Posterior cingulate gyrus (tissue), 11 donors: ENCODE measurements at places on chromosomes 13 and 19.

DNA sequence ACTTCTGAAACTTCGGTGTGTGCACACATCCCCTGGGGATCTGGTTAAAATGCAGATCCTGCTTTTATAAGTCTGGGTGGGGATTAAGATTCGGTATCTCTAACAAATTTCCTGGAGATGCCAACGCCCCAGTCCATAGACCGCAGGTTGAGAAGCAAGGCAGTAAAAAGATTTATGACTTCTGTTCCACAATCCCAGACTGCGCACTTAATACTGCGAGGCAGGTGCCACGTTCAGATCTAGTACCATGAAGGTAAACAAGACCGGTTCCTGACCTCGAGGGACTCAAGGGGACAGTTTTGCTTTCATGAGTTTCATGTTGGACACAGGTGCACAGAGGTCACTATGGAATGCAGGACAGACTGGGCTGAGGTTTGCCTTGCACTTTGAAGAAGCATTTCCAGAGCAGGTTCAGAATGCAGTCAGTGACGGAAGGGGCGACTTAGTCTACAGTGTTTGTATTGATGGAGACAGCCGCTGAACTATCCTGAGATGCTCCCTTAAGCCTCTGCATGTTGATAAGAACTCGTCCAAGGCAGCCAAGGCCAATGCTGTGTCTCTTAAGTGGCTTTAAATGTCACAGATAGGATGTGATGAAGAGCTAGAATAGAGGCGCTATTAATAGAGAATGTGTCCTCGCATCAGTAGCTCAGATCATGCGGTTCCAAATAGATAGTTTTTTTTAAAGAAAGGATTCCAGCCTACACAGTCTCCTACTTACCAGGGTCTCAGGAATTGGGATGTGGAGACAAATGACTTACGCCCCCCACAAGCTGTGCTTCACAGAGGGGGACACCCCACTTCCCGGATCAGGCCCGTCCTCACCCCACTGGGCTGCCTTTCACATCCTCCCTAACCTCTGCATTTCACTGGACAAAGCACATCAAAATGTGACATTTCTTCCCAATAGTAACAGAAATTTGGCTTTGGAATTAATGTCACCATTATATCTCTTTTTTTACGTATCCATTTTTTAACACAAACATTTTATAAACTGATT is 97.1 kb upstream of the IRS2 start:
- no peak for DNase-seq

GRCh38 chr19:56566904-56567273 is 379 bp upstream of the ZNF470 start:
- DNase-seq: peak; percentile 85

GRCh38 chr13:78067290-78067689 is 148.7 kb upstream of the EDNRB start:
- no peak for DNase-seq

DNA sequence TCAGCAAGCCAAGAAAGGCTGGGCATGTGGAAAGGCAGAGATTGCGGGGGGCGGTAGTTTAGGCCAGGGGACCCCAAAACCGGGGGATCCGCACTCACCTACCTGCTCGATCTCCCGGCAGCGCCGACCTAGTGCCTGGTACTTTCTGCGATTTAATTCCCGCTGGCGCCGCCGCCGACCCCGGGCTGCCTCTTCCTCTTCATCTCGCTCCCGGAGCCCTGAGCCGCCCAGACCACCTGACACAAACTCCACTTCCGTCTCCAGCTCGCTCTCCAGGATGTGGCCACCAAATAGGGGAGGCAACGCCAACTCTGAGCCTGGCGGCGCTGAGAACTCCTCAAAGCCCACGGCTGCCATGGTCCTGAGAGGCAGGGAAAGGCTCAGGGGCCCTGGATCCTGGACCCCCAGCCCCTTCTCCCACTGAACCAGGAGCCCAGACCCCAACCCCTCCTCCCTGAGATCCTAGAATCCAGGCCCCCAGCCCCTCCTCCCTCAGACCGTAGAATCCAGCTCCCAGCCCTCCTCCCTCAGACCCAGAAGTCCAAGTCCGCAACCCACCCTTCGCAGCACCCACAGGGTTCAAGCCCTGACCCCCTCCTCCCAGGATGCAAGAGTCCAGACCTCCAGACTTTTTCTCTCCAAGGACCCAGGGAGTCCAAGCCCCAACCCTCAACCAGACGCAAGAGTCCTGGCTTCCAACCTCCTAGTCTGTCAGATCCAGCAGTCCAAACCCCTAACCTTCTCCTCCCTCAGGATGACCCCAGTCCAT is 933 bp downstream of the TFPT start:
- DNase-seq: peak; percentile 39

- DNase-seq: no peak
Observed at GRCh38 chr13:20482787-20483186, 42.9 kb downstream of the CRYL1 start.

- no peak for DNase-seq
Observed at GRCh38 chr19:54233941-54234340, 8.6 kb downstream of the LILRA6 start.

DNA sequence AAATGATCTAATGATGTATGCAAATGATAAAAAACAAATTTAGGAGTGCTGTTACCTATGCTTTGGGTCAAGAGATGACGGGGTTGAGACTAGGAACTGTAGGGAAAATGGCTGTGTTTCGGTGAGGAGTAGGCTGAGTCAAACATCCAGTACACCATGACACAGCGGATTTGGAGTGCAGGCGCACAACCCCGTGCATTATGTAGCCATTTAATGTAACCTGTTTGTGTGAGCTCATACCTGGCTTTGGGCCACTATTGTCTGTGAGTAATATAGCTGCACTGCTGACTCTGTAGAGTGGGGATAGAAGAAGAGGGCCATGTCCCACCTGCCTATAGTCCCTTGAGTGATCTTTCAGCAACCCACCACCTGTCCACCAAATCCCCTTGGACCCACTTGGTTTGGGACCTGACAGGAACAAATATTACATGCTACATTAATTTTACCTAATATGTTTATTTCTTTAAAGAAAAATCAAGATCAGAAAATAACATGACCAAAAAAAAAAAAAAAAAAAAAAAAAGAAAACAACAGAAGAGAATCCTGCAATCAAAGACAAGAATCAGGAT is 95.5 kb upstream of the KLHL1 start:
- DNase-seq: no peak

- no peak for DNase-seq
Observed at GRCh38 chr13:25783601-25784024, 268.2 kb downstream of the SHISA2 start.

DNA sequence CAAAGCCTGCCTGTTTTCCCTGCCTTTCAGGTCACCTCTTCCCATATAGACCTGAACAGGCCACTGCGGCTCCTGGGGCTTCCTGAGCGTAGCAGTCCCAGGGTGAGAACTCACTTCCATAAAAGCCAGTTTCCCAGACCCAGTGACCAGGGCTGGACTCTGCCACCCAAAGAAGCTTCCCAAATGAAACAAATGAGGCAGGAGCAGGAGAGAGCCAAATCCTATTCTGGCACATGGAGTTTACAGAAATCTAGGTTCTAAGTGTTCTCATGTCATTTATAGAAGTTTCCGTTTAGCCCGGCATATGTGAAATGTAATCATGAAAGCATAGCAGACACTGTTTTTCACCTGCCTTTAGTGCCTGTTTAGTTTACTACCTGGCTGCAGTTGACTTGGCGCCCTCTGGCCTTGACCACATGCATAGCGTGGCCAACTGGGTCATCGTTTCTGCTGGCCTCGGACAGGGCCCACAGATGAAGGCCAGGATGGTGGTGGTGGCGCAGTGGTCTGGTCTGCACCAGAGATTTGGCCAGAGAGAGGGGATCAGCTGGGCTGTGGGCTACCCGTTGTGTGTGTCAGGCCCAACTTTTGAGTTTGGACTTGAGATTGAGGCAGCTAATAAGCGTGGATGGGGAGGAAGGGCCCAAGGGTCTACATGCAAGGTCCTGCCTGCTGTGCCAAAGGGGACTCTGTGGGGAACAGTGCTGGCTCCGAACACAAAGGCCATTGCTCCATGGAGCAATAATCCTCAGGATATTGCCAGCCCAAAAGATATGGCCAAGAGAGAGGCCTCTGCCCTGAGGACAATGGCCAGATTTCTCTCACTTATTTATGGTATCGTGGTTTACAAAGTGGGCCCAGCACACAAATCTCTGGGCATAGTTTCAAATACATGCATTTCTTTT is 43.3 kb downstream of the NFIX start:
- no peak for DNase-seq

DNA sequence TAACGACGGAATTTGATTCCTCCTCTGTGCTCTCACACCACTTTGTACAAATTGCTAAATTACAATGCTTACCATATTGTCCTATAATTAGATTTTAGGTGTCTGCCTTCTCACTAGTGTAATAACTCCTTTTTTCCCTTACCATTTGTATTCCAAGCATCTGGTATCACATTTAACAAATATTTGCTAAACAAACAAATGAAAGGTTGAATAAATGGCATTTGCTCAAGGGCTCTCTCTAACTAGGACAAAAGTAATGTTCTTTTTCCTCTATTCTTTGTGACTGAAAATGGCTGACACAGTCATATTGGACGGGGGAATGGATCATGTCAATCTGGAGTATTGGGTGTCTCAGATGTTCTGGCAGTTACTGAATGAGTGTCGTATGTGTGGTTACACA is 99.7 kb downstream of the ENOX1 start:
- no peak for DNase-seq

DNA sequence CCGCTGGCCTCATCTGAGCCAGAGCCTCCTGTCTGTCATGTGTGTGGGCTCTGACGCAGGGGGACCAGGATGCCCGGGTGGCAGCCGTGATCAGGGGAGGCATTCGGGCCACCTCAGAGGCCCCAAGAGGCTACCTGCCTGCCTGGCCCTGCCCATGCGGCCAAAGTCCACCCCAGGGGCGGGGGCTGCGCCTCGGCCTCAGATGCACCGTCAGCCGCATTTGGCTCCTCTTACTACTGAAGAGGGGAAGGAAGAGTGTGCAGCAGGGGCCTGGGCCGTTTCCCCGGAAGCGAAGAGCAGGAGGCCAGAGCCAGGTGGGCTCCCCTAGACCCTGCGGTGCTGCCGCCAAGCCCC is 34.0 kb downstream of the C13orf46 start:
- no peak for DNase-seq

GRCh38 chr19:30669329-30670010 is 297.3 kb downstream of the ZNF536 start:
- peak; percentile 87 for DNase-seq

GRCh38 chr13:88919970-88920628 is 1248.9 kb downstream of the SLITRK5 start:
- no peak for DNase-seq

DNA sequence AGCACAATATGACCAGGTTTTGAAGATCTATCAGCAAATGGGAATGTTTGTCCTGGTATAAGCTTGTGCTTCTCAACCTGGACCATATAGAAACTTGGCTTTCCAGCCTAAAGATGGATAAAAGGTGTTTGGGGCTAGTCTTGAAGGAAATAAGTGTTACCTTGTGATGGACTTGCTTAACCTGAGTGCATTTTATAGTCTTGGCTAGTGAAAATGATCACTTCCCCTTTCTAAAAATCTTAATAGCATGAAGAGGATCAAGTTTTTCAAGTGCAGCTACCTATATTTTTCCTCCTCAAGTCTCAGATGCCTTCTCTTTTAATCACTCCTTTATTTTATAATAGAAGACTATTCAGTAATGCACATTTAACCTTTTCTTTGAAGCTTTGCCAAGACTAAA is 919.8 kb upstream of the SLITRK1 start:
- DNase-seq: no peak

DNA sequence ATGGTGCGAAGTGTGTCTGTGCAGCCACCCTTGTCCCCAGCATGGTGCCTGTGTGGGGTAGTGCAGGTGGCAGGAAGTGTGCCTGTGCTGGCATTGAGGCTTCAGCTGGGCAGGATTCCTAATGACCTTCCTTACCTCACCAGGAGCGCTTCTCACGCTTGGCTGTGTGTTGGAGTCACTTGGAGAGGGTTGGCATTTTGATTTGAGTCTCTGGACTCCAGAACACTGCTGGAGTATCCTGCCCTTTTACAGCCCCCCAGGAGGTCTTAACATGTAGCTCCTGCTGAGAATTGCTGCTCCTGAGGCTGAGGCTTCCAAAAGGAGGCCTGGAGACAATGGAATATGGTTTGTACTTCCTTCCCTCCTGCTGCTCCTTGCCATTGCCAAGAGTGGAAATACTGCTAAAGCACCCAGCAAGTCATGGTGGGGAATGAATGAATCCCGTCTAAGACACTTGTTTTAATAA is 87.1 kb downstream of the ARHGEF7 start:
- no peak for DNase-seq

DNA sequence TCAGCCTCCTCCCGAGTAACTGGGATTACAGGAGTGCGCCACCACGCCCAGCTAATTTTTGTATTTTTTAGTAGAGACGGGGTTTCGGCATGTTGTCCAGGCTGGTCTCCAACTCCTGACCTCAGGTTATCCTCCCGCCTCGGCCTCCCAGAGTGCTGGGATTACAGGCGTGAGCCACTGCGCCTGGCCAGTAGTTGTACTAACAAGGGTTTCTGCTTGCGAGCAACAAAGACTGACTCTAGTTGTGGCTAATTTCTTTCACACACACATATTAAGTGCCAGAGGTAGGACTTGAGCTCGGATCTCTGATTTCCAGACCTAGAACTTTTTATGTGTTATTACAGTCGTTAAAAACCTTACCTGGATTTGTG is 635 bp upstream of the PCCA start:
- DNase-seq: no peak

DNA sequence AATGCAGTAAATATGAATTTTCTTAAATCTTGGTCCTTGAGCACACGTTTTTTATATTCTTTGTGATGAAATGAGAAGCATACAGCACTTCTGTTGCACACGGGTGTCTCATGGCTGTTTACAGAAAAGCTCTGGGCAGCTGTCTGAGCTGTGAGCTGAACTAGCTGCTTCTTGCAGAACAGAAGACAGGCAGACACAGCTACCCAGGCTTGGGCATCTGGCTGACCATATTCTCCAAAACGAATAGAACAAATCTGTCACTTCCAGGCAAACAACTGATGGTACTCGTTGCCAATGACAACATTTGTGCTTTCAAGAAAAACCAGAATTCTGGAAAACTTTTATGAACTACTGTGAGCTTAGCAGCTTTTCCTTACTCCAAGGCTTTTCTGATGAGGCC is 16.2 kb downstream of the PCID2 start:
- no peak for DNase-seq

DNA sequence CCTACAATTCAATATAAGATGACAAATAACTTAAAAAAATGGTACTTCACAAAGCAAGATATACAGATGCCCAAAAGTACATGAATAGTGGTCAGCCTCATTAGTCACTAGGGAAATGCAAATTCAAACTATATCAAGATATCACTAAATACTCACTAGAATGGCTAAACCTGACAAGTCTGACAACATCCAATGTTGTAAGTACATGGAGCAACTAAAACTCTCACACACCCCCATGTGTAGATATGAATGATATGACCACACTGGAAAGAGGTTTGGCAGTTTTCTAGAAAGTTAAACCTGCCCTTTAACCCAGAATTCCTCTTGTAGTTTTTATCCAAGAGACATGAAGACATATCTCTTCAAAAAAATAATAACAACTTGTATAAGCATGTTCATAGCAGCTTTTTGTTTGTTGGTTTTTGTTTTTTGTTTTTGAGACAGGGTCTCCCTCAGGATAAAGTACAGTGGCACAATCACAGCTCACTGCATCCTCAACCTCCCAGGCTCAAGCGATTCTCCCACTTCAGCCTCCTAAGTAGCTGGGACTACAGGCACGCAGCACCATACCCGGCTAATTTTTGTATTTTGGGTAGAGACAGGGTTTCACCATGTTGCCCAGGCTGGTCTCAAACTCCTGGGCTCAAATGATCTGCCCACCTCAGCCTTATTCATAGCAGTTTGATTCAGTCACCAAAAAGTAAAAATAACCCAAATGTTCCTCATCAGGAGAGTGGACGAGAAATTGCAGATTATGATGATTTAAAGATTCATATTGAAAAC is 55.1 kb downstream of the RFX2 start:
- no peak for DNase-seq
